ENCODE measurements at places on chromosomes 1 and 21. TPM values are rescaled to one million over a fixed set of nuclear protein-coding genes. Genes with fewer than 3 reads are reported as not detected.

Gene GPX7
- total RNA-seq, result 23.5 TPM

DNA sequence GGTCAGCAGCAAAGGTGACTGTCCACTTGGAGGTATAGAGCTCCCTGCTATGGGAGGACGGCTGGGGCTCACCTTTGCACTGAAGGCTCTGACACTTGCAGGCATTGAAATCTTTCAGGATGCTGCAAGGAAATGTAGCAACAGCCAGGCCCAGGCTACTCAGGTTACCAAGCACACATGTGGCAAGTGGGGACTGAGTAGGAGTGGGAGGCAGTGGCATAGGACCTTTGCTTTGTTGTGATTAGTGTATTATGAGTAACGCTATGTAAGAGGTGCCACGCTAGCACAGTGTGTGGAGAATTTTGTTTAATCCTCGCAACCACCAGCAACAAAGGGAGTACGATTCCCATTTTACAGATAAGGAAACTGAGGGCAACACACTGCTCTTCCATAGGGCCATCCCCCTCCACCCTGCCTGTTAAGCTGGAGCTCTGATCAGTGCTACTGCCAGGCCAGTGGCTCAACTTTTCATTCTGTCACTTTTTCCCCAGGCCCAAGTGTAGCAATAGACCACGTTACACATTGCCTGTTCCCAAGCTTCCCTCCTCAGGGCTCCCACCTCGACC, 21.2 kb downstream of the TMEM63A start:
- no peak for DNase-seq

GRCh38 chr1:212225416-212225815, 59.8 kb upstream of the PPP2R5A start:
- DNase-seq, result no peak

DNA sequence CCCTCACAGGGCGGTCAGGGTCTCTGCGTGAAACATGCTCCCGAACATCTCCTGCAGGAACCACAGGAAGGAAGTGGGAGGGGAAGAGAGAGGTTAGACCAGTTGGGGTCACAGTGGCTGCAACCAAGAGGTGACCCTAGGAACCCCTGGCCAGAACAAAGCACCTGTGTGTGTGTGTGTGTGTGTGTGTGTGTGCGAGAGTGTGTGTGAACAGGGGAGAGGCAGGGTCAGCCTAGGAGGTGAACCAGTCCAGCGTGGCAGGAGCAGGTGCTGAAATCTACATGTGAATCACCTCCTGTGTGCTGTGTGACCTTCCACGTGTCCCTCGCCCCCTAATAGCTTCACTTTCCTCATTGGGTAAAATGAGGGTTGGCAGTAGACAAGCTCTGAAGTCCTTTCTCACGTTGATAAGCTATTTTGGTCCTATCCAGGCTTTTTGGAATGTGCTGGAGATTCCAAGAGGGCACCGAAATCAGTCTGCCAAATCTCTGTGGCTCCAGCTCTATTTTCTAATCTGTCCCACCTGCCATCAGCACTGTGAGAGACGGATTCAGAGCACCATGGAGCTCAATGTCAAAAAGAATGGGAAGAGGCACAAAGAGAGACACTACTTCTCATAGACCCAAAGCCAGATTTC, 27.8 kb downstream of the SLC26A9 start:
- DNase-seq, result no peak

GRCh38 chr1:29669912-29670311, 433.6 kb downstream of the PTPRU start:
- DNase-seq, result no peak

GRCh38 chr1:206706806-206707366, 22.2 kb downstream of the MAPKAPK2 start:
- DNase-seq, result no peak

DNA sequence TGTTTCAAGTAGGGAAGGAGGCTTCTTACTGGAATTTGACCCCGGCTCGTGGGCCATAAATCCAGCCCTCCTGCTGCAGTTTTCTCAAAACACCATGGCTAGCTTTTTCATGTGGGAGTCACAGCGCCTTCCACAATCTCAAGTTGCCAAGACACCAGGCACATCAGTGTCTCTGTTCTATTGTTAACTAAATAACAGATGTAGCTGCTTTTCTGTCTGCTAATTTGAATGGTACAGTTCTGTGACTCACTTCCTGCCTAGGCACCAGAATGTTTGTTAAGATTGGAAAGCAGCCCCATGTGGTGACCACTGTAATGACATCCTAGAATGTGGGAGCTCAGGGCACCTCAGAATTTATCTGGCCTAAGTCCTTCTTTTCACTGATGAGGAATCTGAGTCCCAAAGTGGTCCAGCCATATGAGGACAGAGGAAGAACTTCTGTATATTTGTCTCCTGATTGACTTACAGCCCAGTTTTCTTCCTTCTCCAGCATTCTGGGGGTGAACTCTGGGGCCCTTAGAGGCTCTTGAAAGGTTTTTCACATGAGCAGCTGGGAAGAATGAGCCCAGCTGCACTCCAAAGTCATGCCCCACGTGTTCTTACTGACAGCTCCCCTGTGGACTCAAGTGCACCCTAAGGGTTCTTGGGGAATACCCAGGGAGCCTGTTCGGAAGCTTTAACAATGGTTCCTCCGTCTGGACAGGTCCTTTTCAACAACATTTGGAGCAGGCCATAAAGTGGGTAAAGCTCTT, 27.5 kb downstream of the TRIM45 start:
- DNase-seq, result peak; percentile 66

Measured in mammary epithelial cell (primary cell).